ENCODE measurements at places on chromosomes 2 and 18. TPM values are rescaled to one million over a fixed set of nuclear protein-coding genes. Genes with fewer than 3 reads are reported as not detected.

- H3K4me1 ChIP-seq: peaks cover 62% of the 10 kb centered on the region
- H3K36me3 ChIP-seq: no peaks in the 10 kb centered on the region
- H3K27ac ChIP-seq: no peak overlapping the region
- no peak overlapping the region for H3K4me3 ChIP-seq
- DNase-seq: no peak
Observed at GRCh38 chr18:45684341-45685115, 39.5 kb upstream of the SLC14A1 start.

DNA sequence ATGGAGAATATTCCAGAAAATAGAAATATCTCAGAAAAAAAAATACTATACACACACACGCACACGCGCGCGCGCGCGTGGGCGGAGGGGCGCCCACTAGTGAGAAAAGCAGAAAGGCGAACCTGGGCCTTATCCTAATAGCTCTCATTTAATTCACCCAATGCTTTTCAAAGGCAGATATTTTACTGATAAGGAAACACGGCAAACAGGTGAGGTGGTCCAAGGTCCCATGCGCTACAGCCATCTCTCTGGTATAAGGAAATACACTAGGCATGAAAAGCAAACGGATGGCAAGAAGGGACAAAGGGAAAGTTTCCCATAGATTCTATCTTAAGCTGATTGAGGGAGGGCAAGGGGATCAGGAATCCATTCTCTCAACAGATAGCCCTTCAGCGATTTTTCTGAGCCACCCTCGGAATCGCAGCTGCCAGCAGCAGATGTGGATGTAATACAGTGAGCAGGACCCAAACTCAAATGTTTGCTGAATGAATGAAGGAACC lies 136.7 kb downstream of the TMEM247 start:
- DNase-seq: peak; percentile 15
- peak overlapping the region; percentile 89 for H3K4me3 ChIP-seq
- peak overlapping the region; percentile 91 for H3K27ac ChIP-seq
- no peaks in the 10 kb centered on the region for H3K27me3 ChIP-seq
- peaks cover 15% of the 10 kb centered on the region for H3K4me1 ChIP-seq
- H3K36me3 ChIP-seq: peaks cover 20% of the 10 kb centered on the region

DNA sequence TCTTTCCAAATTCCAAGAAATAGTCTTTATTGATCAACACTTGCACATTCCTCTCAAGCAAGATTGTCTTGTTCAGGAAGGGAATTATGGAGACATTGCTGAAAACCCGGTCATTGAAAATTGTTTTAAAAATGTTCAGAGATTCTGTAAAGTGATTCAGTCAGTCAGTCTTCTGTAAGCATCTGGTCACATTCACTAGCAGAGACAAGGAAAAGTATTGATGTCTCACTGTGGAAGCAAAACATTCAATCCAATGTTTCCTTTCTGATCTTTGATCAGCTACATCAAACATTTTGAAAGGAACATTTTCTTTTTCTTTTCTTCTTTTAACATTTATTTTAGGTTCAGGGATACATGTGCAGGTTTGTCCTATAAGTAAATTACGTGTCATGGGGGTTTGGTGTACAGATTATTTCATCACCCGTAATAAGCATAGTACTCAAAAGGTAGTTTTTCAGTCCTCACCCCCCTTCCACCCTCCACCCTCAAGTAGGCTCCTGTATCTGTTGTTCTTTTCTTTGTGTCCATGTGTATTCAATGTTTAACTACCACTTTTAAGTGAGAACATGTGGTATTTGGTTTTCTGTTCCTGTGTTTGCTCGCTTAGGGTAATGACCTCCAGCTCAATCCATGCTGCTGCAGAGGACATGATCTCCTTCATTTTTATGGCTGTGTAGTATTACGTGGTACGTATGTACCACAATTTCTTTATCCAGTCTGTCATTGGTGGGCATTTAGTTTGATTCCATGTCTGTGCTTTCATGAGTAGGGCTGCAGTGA lies 61.2 kb downstream of the CTNNA2 start:
- no peaks in the 10 kb centered on the region for H3K4me1 ChIP-seq
- no peaks in the 10 kb centered on the region for H3K36me3 ChIP-seq
- no peak overlapping the region for H3K27ac ChIP-seq

GRCh38 chr2:172735582-172736423 lies at the start of gene RAPGEF4:
RAPGEF4 (plus strand) TSS chr2:172735845; CDS start chr2:172735984, 139 bp downstream.
- H3K4me1 ChIP-seq: peaks cover 9% of the 10 kb centered on the region
- H3K36me3 ChIP-seq: no peaks in the 10 kb centered on the region
- no peak for DNase-seq
- H3K27me3 ChIP-seq: peaks cover 47% of the 10 kb centered on the region
- H3K4me3 ChIP-seq: peak within 1 kb of the TSS; percentile 16
- H3K27ac ChIP-seq: no peak within 1 kb of the TSS

DNA sequence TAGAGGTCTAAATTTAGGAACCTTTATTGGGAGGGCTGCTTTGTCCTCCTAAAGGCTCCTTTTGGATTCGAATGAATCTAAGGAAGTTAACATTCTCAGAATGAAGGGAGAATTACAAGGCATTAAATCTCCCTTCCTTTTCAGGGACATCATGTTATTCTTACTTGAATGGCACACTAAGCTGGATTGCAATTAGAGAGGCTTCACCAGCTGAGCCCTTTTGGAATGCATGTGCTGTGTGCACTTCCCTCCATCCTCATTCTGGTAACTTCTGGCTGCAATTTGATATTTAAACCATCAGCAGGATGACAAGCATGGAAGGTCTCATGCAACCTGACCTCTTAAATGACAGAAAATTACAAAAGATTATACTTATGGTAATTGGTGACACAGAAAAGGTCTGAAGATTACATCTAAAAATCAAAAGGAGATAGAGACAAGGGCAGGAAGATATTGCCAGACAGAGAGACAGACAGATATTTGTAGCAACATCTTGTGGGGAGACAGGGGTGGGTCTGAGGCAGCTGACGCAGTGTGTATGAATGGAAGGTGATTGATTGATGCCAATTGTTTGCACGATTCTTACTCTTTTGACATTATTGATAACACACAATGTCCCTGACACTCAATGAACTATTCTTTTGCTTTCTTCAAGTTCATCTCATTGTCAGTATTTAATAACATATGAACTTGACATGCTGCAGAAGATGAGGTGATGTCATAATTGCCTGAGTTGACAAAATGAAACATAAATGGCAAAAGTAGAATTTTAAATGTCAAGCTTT lies 570.8 kb upstream of the GYPC start:
- H3K36me3 ChIP-seq: no peaks in the 10 kb centered on the region
- no peak for DNase-seq
- H3K27ac ChIP-seq: no peak overlapping the region
- H3K27me3 ChIP-seq: no peaks in the 10 kb centered on the region
- H3K4me3 ChIP-seq: no peak overlapping the region

GRCh38 chr2:181128199-181128598 lies 147.8 kb downstream of the UBE2E3 start:
- no peak overlapping the region for H3K4me3 ChIP-seq
- no peak overlapping the region for H3K27ac ChIP-seq
- H3K4me1 ChIP-seq: peaks cover 25% of the 10 kb centered on the region
- DNase-seq: no peak
- no peaks in the 10 kb centered on the region for H3K27me3 ChIP-seq

DNA sequence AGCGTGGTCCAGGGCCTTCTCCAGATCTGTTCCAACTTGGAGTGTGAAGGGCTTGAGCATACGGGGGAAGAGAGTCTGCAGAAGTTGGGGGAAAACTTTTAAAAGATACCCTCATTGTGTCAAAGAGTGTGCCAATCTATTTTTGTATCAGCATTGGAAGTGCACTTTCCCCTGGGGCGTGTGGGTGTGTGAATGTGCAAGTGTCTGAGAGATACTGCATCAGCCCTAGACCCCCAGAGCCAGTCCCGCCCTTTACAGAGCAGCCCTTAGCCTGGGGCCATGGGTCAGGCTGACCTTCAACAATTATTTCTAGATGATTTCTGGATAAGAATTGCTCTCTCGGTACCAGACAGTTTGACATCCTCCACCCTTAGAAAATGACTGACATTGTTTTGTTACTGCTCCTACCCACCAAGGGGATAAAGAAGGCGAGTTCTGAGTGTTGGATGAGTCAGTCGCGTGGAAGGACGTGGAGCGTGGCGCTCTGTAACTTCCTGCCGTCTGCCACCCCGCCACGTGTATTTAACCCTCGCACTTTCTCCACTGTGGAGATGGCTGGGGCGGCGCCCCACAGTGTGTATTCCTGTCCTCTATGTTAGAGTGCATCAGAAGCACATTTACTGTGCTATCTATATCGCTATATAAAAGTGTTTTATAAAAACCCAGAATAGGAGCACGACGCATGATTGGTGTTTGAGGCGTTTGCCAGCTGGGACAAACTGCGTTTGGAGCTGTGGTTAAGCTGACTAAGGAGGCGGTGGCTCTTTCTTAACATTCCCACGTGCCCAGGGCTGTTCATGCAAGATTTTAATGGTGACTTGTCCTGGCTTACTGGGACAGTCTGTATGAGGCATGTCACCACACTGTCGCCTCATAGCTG lies 122.6 kb downstream of the CABLES1 start:
- H3K36me3 ChIP-seq: no peaks in the 10 kb centered on the region
- H3K4me3 ChIP-seq: no peak overlapping the region
- peaks cover 35% of the 10 kb centered on the region for H3K4me1 ChIP-seq
- H3K27me3 ChIP-seq: no peaks in the 10 kb centered on the region

- no peak overlapping the region for H3K4me3 ChIP-seq
- no peaks in the 10 kb centered on the region for H3K4me1 ChIP-seq
- H3K27ac ChIP-seq: no peak overlapping the region
- no peaks in the 10 kb centered on the region for H3K27me3 ChIP-seq
- no peak for DNase-seq
Observed at GRCh38 chr2:215898363-215898762, 115.0 kb downstream of the MREG start.

Gene EFR3B
- total RNA-seq: 0.11 TPM

Gene LYPD6B
- not detected for total RNA-seq

Gene KLHL41
- total RNA-seq: not detected

Gene ERMN
- total RNA-seq: 17.3 TPM

Gene GPR39
- total RNA-seq: not detected

Data from CD4-positive, alpha-beta T cell (primary cell).